AG04450 (cell line): ENCODE measurements at places on chromosomes 5 and 9.

GRCh38 chr5:58680503-58680902 lies 97.6 kb downstream of the RAB3C start:
- DNase-seq: no peak

DNA sequence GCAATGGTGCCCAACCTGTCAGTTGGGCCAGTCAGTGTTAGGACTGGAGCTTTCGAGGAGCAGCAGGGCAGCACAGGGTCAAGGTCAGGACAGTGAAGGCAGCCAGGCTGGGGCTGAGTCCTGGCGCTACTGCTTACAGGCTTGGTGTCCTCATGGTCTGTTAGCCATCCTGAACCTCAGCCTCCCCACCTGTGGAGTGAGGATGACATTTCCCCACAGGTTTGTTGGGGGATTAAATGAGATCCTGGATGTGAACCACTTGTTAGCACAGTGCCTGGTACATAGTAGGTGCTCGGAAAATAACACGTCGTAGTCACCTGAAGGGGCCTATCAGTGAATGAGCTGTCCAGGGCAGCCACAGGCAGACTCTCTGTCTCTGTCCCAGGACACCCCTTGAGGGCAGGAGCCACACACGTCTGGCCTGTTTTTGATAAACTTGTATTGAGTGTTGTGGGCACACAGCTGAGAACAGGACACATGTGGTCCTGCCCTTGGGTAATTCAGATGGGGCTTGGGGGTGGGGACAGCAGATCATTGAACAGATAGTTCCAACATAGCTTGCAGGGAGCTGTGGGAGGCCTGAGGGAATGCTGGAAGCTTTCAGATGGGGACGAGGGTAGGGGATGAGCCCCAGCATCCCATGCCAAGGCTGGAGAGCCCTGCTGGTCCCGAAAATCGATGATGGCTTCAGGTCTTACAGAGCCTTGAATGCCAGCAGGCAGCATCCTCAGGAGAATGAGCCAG lies 69.3 kb downstream of the AMBP start:
- no peak for DNase-seq

DNA sequence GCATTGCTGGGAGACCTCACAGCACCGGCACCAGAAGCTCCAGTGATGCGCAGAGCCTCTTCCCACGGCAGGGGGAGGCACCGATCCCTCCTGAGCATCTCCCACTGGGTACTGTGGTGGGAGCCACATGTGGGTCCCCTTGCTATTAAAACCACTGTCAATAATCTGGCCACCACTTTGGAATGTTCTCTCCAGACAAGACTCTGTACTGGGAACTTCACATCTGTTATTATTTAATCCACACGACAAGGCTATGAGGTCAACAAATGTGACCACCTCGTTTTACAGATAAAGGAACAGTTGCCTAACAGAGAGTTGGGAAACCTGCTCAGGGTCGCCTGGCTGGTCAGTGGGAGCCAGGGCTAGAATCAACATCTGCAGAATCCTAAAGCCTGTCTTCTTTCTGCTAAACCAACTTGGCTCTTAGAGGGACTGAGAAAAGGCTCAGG lies 72.7 kb downstream of the EPB41L4B start:
- no peak for DNase-seq

DNA sequence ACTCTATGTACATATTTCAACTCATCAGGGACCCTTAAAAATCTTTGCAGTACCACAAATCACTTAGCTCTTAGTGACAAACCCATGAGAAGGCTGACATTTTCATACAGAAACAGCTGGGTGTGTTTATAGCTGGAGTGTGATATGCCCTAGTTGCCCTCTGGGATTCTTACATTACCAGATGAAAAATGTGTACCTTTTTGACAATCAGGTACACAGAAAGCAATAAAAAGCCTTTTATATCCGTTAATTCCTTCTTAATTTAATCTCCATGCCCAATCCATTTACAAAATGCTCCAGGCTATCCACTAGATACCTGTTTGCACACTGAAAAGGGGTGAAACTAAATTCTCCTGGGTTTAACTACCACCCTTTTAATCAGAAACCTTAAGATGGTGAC lies 222.9 kb downstream of the KIAA0825 start:
- DNase-seq: no peak

- DNase-seq: no peak
Measured at GRCh38 chr9:126233913-126234525, 92.6 kb upstream of the MVB12B start.

- DNase-seq: no peak
Measured at GRCh38 chr5:11273180-11273903, 512.3 kb upstream of the DAP start.

GRCh38 chr5:66223637-66224036 lies 79.5 kb downstream of the SREK1 start:
- DNase-seq: no peak

- DNase-seq: no peak
Measured at GRCh38 chr5:124060011-124060410, 548.0 kb downstream of the CSNK1G3 start.

- DNase-seq: no peak
Measured at GRCh38 chr9:96464426-96464825, 14.5 kb downstream of the HABP4 start.

- DNase-seq: no peak
Measured at GRCh38 chr5:42005561-42006153, 80.6 kb downstream of the FBXO4 start.

GRCh38 chr9:1977026-1977425 lies 38.1 kb upstream of the SMARCA2 start:
- DNase-seq: no peak

DNA sequence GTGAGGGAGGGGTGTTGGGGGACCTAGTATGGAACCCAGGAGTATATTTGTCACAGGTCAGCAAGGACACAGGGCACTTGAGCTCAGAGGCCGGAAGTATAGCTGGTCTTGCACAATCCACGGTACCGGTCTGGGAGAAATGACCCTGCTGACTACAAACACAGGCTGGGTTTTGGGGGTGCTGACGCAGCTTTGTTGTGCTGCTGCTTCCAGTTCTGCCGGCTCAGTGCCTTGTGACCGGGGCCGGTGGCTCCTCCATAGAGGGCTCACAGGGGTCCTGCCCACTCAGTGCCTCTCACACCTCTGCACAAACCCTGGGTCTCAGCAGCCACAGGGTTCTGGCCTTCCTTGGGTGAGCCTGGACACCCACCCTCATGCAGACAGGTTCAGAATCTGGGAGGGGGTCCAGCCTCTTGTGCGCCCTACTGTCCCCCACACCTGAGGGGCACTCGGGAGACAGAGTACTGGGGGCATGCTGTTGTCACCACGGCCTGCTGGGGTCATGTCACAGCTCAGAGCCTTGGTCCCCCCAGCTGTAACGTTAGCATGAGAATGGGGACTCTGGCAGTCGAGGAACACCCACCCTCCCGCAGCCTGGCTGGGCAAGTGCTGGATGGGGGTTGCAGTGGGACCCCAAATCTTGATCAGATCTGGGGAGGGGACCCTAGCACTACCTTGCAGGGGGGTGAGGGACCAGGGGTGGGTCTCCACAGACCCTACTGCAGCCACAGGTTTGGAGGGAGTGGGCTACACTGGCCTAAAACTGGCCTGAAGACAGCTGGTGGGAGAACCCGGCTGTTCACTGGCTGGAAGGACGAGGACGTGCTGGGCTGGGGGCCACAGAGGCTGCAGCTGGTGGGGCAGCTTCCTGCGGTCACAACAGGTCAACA lies 17.7 kb downstream of the NINJ1 start:
- no peak for DNase-seq

GRCh38 chr9:29211580-29212396 lies 1638.5 kb upstream of the C9orf72 start:
- no peak for DNase-seq

DNA sequence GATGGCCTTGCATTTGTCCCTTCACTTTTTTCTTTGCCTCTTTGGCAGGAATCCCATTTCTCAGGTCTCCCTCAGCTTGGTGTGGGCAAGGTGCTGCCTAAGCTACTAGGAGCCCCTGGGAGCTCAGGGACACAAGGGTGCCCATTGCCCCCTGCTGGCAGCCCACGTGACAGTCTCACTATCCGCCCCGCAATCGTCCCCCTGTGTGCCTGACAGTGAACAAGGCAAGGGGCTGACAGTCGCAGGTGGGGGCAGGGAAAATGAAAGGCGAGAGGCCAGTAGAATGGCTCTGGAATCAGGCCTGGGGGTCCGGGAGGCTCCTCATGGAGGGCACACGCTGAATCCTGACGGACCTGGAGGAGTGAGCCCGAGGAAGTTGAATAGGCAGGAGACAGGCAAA lies 2.0 kb upstream of the PCDH12 start:
- no peak for DNase-seq

GRCh38 chr5:153276151-153276550 lies 214.3 kb upstream of the GRIA1 start:
- DNase-seq: no peak

DNA sequence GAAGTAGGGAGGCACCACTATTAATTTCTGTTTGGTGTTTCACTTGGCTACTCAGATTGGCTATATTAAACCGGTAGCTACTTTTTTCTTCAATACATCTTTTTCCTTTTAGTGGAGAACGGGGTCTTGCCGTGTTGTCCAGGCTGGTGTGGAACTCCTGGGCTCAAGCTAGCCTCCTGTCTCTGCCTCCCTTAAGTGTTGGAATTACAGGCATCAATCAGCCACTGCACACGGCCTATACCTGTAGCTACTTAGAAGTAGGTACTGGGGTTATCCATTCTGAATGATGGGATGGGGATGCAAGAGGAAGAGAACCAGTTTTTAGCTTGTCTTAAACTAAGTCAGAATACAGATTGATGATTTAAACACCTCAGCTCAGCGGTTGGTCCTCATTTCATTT lies 1.7 kb downstream of the UBE2D2 start:
- no peak for DNase-seq

GRCh38 chr5:177086654-177087397 lies at the start of gene FGFR4:
TSS of gene FGFR4 (plus strand) at chr5:177086915. CDS start at chr5:177089603, 2,688 bp downstream.
- no peak for DNase-seq

GRCh38 chr9:133453651-133454050 lies 6.1 kb upstream of the CACFD1 start:
- no peak for DNase-seq

DNA sequence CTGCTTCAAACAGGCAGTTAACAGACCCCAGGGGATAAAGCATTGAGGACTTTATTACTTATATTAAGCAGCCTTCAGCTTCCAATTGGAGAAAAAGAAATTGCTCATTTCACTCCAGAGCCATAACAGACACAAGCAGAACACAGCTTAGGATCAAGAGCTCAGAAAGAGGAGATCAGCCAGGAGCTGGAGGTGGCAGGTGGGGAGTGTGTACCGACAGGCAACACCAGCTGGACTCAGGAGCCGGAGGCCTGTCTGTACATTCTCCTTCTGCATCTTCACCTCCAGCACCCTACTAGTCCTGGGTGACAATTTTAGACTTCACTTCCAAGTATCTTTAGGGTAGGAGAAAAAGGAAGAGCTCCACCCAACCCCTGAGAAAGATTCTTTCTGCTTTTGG lies 35.8 kb downstream of the NRG2 start:
- DNase-seq: no peak

DNA sequence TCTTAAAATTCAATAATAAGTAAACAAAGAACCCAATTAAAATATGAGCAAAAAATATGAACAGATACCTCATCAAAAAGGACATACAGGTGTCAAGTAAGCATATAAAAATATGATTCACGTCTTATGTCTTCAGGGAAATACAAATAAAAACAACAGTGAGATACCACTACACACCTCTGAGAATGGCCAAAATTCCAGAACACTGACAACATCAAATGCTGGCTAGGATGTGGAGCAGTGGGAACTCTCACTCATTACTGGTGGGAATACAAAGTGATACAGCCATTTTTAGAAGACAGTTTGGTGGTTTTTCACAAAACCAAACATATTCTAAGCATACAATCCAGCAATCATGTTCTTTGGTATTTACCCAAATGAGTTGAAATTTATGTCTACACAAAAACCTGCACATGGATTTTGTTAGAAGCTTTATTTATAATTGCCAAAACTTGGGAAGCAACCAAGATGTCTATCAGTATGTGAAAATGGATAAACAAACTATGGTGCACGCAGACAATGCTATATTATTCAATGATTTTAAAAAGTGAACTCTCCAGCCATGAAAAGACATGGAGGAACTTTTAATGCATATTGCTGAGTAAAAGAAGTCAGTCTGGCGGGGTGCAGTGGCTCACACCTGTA lies 252.3 kb downstream of the NR3C1 start:
- DNase-seq: no peak

DNA sequence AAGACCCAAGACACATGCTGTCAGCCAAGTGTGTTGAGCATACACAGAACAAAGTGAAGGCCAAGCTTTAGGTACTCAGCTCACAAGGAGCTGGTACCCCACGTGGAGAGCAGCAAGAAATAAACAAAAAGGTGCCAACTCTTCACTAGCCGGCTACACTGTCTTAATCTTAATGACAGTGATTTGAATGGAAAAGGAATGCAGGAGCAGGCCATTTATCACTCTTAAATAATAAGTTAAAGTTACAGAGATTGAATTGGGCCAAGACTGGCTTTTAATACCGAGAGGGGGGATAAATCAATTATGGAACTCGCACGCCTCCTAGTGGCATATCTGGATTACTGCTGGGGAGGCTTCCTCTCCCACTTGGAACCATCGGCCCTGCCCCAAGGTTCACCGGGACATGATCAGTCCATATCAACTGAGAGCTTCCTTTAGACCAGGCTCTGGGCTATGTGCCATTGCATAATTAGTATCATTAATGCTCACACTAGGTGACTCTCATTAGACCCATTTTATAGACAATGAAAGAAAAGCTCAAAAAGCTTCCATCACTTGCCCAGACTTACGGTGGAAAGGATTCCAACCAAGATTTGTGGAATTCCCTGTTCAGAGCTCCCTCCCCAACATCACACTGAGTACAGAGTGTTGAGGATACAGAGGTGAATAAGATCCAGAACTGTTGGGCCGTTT lies 94.0 kb downstream of the ACTL7B start:
- DNase-seq: peak; percentile 13

- no peak for DNase-seq
Measured at GRCh38 chr5:172713113-172713808, 57.7 kb downstream of the DUSP1 start.

GRCh38 chr5:15704397-15704947 lies 204.5 kb downstream of the FBXL7 start:
- no peak for DNase-seq

GRCh38 chr5:137822158-137822764 lies 45.4 kb upstream of the MYOT start:
- DNase-seq: peak; percentile 3

GRCh38 chr9:97534185-97534584 lies 32.7 kb downstream of the TMOD1 start:
- no peak for DNase-seq

DNA sequence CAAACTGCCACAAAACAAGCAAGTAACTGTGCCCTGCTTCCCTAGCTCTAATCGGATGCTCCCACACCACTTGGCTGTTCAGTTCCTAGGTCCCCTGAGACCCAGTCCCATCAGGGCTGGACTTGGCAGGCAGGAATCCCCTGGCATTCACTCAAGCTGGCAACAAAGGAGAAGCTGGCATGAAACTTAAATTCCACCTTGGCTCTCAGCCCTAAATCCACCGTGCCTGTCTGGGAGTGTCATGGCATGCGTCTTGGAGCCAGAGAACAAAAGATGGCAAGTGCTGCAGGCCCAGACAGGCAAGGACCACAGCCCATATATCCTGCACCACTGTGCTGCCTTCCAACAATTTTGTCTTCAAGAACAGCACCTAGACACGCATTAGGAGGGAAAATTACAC lies 38.2 kb downstream of the ETF1 start:
- no peak for DNase-seq

GRCh38 chr9:30630459-30630858 lies 1754.0 kb upstream of the ACO1 start:
- DNase-seq: no peak

- no peak for DNase-seq
Measured at GRCh38 chr9:87725900-87726709, at the start of gene CTSL. TSS of gene CTSL (plus strand) at chr9:87726119. CDS start at chr9:87727604, 1,485 bp downstream.

GRCh38 chr9:105694848-105695581 lies 674 bp downstream of the TMEM38B start:
- no peak for DNase-seq
